ENCODE measurements at places on chromosomes 1 and 21.

DNA sequence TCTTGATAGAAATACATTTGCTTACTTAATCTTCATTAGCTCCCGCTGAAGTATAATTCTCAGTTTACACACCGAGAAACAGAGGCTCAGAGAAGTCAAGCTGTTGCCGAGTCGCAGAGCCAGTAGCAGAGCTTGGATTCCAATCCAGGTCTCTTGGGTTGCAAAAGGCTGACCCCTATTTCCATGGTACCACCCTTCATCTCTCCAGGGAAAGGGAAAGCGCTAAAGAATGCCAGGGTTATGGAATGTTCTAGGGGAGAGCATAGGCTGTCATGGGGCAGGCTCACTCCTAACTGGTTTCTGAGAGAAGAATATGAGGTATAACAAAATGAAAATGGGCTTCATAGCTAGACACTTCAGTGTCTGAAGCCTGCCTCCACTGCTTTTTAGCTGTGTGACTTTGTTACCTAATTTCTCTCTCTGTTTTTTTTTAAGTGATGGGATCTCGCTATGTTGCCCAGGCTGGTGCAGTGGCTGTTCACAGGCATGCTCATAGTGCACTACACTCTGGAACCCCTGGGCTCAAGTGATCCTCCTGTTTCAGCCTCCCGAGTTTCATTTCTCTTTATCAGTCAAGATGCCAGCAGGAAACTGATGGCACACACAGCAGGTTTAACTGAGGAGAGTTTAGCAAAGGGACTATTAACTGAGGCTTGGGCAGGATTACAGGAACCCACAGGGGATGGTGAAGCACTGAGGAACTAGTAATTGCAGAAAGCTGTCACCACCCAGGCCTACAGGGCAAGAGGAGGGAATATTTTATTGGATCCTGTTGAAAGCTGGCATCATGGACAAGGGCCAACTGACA lies 25.5 kb upstream of the ATF3 start:
- no peak for DNase-seq

- no peak for DNase-seq
Measured at GRCh38 chr1:31182352-31182751, 57.3 kb downstream of the NKAIN1 start.

DNA sequence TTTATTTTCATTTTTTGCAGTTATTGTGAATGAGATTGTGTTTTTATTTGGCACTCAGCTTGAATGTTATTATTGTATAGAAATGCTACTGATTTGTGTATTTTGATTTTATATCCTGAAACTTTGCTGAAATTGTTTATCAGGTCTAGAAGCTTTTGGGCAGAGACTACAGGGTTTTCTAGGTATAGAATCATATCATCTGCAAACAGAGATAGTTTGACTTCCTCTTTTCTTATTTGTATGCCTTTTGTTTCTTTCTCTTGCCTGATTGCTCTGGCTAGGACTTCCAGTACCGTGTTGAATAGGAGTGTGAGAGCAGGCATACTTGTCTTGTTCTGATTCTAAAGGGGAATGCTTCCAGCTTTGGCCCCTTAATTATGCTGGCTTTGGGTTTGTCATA lies 27.3 kb downstream of the ZNF691 start:
- no peak for DNase-seq

DNA sequence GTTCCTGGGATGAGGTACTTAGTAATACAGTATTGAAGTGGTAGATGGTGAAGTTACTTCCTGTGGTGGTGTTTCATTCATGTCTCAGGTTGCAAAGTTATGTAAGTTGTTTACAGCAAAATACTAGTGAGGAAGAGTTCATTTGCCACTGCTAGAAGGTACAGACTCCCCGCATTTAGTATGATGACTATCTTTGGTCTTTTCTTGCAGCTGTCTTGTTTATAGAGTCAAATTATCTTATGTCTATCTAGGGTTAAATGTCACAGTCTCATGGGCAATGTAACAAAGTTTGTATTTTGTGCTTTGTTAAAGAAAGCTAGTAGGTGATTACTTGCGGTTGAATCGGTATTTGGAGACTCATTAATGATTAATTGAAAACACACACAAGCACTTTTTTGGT lies 50.2 kb downstream of the LRRC8D start:
- no peak for DNase-seq

DNA sequence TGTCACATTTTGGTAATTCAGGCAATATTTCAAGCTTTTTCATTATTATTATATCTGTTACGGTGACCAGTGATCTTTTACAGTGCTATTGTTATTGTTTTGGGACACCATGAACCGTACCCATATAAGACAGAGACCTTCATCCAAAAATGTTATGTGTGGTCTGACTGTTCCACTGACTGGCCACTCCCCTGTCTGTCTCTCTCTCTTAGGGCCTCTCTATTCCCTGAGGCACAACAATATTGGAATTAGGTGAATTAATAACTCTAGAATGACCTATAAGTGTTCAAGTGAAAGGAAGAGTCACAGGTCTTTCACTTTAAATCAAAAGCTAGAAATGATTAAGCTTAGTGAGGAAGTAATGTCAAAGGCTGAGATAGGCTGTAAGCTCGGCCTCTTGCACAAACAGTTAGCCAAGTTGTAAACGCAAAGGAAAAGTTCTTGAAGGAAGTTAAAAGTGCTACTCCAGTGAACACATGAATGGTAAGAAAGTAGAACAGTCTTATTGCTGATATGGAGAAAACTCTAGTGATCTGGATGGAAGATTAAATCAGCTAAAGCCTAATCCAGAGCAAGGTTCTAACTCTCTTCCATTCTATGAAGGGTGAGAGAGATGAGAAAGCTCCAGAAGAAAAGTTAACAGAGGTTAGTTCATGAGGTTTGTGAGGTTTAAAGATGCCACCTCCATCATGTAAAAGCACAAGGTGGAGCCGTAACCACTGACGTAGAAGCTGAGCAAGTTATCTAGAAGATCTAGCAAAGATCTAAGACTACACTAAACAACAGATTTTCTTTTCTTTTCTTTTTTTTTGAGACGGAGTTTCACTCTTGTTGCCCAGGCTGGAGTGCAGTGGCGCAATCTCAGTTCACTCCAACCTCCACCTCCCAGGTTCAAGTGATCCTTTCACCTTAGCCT lies 19.7 kb upstream of the DIPK1A start:
- no peak for DNase-seq

DNA sequence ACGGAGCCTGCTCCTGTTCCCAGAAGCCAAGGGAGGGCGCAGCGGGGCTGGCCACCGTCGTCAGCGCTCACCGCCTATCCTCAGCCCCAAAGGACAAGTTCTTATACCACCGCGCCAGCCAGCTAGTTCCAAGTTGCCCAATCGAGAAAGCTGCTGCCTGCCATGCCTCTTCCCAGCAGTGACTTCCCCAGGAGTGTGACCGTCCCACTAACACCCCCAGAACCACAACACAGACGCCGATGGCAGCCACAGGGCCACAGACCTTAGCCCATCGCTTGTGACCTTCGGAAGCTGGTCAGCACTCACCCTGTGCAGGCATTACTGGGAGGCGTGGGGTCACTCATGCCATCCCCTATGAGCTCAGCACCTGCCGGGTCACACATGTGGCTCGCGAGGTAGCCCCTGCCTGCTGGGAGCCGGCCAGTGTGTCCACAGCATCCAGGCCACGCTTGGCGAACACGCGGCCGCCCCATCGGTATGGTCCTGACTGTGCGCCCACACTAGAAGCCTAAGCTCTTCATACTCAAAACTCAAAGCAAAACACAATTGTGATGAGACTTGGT lies 20.1 kb downstream of the NADK start:
- no peak for DNase-seq

All from NK-92 treated with Interleukin-12 subunit alpha and Interleukin-12 subunit beta, amount 100 ng/mL, for 24 hours (cell line).